GM19239 (cell line): ENCODE measurements at places on chromosomes 12 and 14.

GRCh38 chr14:68535404-68536017 is 257.4 kb downstream of the ZFP36L1 start:
- DNase-seq, result no peak

DNA sequence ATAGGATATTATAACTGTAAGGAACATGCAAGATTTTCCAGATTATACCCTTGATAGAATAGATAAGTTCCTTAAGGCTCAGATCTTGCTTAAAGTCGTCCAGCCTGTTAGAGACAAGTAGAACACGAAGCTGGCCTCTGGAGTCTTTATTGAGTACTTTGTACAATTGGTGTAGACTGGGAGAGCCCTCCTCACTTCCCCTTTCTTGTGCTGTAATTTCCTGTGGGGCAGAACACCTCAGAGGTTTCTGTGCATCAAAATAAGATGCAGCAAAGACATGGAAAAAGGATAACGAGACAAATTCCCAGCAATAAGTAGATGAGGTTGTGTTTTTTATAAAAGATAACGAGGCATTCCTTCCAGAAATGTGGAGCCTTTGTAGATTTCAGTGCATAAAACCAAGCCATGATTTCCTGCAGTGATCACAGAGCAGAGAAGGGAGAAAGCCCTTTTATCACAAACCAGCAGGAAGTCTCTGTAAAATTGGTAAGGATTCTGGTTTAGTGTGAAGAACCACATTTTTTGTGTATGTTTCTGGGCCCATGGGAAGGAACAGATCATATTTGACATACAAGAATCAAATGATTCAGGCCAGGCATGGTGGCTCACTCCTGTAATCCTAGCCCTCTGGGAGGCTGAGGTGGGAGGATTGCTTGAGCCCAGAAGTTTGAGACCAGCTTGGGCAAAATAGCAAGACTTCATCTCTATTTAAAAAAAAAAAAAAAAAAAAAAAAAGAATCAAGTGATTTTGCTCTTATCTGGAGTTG is 18.0 kb downstream of the GPRC5A start:
- DNase-seq, result no peak

- no peak for DNase-seq
These were observed 22.4 kb upstream of the LRRK2 start for GRCh38 chr12:40202095-40203059.

DNA sequence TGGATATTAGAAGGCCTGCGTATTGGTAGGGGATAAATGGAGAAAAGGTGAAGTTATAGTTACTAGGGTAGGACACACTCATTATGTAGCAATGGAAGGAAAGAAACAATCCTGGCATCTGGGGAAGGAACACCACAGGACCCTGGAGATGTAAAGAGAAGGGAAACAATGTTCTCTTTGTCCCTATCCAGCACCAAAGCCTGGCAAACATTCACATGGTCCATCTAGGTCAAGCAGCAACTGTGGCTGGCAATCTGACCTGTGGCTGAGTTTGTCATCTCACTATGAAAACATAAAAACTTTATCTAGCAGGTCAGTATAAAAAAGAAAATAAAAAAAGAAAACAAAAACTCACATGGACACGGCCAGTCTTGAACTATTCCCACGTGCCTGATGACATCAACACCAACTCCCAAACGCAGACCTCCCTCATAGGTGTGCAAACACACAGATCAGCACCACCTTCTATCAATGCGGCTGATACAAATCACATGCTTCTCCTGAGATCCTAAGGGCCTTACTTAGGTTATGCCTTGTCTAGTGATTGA is 2.6 kb downstream of the POMT2 start:
- no peak for DNase-seq

GRCh38 chr12:40192704-40193255 is 32.0 kb upstream of the LRRK2 start:
- peak; percentile 15 for DNase-seq

DNA sequence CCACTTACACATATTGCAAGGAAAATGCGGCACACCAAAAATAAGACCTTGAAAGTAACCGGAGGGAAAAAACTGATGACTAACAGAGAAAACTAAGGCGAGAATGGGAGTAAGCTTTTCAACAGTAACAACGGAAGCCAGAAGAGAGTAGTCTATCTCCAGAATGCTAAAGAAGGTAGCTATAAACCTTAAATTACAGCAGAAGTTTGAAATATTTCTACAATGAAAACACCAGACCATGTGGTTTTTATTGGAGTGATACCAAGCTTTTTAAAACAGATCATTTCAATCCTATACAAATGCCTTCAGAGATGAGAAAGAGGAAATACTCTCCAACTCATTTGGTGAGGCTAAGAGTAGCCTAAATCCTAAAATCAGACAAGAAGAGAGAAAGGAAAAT is 209.5 kb downstream of the ANO6 start:
- DNase-seq, result no peak

DNA sequence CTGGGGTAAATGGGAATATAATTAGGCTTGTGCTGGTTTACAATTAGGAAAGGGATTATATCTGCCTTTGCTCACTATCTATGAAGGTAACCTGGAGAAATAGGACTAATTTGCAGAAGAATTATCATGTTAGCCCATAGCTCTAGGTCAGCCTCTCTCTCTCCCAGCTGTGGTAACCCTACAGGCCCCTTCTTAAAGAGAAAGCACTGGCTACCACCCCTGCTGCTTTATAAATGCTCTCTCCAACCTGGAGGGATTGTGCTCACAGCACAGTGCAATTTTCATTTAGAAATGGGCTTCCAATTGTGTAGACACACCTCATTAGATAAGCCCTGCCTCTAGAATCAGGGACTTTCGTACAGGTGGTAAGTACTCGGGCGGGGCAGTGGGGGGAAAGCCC is 22.7 kb upstream of the MGST1 start:
- DNase-seq, result no peak

- no peak for DNase-seq
These were observed 24.2 kb downstream of the KLHL28 start for GRCh38 chr14:44937547-44937946.
